ENCODE measurements at places on chromosomes 7 and 10.

DNA sequence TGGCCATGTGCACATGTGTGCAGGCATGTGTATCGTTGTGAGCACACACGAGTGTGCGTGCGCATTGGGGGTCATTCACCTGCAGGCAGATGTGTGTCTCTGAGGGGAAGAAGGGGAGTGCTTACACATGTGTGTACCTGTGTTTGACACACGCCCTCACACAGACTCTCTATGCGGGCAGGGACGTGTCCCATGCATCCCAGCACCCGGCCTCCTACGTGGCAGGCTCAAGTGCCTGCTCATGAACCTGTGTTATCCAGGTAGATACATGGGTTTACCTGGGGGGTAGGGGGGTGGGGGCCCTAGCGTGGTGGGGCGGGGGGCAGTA, 18.6 kb downstream of the KCP start:
- no peak for DNase-seq

DNA sequence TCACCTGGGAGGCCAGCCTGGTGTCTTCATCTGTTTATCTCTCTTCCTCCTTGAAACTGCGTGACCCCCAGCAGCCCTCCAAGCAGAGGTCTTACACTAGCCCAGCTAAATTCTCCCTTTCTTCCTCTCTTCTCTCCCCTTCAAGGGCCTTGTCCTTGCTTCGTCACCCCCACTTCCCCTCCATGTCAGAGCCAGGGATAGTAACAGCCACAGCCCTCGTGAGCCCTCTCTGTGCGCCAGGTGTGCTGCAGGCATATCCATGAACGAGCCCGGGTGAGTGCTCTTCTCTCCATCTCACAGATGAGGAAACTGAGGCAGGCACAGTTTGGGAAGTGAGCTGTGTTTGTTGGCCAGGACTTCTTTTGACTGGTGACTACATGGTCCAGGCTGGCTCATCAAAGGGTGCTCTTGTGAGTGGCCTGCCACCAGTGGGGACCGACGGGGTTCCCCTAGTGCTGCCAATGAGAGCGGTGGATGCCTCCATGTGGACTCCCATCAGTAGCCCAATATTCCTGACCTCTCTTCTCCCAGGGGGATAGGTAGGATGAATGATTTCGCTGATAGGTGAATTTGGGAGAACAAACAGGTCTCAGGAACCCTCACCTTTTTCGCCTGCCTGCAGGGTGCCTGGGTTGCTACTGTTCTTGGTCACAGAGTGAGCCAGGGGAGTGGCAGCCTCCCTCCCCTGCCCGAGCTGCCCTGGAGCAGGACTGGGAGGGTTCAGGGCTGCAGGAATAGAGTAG, 38.1 kb downstream of the ADRA2A start:
- no peak for DNase-seq

DNA sequence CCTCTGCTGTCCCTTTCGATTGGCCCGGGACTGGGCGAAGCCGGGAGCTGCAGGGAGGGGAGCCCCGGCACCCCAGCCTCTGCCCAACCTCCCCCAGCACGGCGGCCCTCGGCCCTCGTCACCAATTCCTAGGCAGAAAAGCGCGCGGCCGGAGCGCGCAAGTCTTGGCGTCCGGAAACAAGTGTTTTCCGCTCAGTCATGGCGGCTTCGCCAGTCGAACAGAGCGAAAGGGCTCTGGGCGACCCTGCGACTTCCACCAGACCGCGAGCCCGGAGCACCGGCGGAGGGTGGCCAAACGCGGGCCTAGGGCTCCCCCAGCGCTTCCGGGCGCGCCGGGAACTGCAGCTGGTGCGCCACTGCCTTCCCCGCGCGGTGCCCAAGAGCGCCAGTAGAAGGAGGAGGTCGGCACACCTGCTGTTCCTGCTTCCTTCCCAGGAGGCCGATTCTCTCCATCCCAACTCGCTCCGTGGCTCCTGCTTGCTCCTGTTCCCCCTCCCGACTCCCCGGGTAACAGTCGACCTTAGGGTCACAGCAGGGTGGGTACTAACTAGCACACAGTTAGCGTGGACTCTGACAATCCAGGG, 729.9 kb downstream of the ZWINT start:
- peak; percentile 52 for DNase-seq

DNA sequence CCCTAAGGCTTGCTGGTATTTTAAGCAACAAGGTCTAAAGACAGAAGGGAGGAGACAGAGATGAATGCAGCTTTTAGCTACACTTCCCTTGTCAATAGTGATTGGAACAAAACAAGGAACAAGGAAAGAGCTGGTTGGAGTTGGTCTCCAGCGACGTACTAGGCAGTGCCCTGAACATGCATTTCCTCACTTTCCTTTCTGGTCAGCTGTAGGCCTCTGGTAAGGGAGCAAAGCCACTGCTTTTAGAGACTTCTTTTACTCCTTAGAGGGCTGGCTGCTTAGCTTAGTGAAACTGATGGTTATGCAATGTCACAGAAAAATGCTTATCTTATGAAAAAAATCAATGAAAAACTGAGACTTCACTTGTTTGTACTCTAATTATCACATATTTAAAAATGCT, 75.5 kb upstream of the TRIL start:
- no peak for DNase-seq

GRCh38 chr10:79585870-79586527, 24.7 kb upstream of the SFTPA1 start:
- no peak for DNase-seq

- DNase-seq = no peak
Observed at GRCh38 chr10:51832652-51833383, 133.4 kb upstream of the CSTF2T start.

GRCh38 chr7:55140221-55140940, 121.6 kb downstream of the EGFR start:
- DNase-seq = no peak

GRCh38 chr10:112330162-112330561, 43.8 kb upstream of the ACSL5 start:
- no peak for DNase-seq

- no peak for DNase-seq
Observed at GRCh38 chr7:156499247-156499881, 141.2 kb upstream of the RNF32 start.

DNA sequence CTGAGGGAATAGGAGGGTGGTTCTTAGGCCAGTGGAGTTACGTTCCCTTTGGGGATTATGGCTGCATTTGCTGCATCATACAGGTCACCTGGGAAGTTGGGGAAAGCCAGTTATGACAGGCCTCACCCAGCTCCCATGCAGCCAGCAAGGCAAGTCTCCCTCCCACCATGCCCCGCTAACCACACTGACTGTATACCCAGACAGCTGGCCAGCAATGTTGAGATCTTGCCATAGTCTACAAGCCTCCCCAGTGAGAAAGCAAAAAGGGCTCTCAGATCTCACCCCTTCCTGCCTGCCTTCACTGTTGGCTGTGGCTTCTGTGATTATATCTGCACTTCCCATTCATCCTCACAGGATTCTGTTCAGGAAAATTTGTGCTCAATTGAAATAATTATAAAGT, 133.3 kb upstream of the HGF start:
- no peak for DNase-seq

DNA sequence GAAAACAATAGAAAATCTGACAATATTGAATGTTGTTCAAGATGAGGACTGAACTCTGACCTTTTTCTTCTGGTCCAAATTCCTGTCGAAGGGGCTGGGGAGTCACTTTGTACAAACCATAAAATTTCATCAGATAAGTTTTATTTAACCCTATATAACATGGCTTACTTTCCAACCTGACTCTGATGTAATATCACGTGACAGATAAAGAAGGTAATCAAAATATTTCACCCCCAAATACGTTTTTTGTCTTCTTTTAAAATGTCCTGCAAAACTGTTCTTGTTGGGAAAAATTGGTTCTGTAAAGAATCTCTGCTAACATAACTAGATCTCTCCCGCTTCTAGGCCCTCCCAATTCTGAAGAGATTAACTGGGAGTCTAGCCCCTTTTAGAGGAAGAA, 90.9 kb upstream of the MDFIC start:
- DNase-seq = no peak

DNA sequence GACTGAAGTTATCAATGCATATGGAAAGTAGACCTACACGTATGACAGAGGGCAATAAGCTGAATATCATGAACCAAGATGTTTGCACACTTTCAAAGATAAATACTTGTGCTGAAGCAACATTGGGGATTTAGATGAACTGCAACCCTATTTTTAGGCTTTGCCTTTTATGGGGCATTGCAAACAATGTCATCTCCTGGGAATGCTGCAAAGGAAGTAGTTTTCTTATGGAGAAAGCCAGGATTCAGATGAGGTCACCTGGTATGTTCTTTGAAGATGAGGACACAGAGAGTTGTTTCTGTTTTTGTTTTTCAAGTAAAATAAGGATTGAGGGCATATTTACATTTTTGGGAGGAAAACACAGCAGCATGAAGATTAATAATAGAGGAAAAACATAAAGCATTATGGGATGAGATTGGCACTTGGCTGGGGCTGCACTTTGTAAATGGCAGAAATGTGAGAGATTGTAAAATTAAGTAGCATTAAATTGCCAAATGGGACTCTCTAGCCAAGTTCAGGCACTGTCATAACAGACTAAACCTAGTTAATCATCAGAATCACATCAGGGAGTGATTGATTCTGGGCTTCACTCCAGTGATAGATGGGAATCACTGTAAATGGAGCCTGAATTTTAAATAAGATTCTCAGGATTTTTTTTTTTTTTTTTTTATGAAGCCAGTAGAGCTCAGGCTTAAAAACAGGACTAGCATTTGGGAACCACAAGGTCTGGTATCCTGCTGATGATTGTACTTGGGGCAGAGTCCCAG, 63.1 kb downstream of the MALRD1 start:
- DNase-seq = no peak

GRCh38 chr7:140404565-140405065, 757 bp downstream of the RAB19 start:
- peak; percentile 71 for DNase-seq

DNA sequence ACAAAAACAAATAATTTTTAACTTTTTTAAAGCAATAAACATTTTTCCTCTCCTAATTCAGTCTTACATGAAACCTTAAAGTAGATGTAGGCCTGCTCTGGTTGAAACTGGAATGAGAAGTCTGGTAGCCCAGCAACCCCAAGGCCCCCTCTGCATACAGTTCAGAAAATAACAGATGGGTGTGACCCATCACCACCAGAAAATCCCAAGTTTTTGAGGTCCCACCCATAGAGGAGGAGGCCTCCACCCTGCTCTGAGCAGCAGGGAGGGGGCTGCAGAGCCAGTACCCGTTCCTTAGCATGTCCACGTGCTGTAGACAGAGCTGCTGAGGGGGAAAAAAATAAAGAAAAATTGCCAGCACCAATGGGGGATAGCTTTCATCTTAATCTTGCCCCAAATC, 122.7 kb downstream of the WNT2 start:
- DNase-seq = no peak

- no peak for DNase-seq
Observed at GRCh38 chr10:53356616-53357349, 584.2 kb upstream of the MBL2 start.

DNA sequence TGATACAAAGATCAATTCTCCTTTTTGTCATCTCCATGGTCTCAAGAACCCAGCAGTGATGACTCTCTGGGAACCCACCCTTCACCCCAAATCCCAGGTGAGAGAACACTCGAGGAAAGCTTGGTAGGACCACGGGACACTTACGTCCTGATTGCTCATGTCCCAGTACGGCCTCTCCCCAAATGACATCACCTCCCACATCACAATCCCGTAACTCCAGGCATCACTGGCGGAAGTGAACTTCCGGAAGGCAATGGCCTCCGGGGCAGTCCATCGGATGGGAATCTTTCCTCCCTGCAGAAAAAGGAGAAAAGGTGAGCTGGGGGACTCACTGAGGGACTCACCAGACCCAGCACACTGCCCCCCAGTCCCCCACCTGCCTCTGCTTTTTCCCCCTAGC, 21.0 kb downstream of the EPHB4 start:
- DNase-seq = no peak

GRCh38 chr10:8576911-8577310, 522.4 kb downstream of the GATA3 start:
- DNase-seq = no peak

DNA sequence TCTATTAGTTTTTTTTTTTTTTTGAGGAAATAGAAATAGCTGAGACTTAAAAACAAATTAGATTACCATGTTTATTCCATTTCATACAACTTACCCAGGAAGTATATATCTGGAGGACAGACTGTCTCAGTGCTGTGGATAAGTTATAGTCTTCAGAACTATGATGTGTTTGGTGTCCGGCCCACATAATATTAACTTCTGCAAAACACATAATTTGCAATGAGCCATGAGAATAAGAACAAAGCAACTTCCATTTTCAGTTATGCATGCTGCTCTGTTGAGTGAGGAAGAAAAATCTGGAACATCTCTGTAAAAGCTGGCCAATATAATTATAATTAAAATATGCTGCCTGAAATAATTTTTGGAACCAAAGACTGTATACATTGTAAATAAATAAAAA, 130.9 kb downstream of the AGMO start:
- no peak for DNase-seq

GRCh38 chr10:132538031-132538789, 623 bp downstream of the INPP5A start:
- no peak for DNase-seq

GRCh38 chr7:149248777-149249176, 9.3 kb downstream of the ZNF212 start:
- no peak for DNase-seq

DNA sequence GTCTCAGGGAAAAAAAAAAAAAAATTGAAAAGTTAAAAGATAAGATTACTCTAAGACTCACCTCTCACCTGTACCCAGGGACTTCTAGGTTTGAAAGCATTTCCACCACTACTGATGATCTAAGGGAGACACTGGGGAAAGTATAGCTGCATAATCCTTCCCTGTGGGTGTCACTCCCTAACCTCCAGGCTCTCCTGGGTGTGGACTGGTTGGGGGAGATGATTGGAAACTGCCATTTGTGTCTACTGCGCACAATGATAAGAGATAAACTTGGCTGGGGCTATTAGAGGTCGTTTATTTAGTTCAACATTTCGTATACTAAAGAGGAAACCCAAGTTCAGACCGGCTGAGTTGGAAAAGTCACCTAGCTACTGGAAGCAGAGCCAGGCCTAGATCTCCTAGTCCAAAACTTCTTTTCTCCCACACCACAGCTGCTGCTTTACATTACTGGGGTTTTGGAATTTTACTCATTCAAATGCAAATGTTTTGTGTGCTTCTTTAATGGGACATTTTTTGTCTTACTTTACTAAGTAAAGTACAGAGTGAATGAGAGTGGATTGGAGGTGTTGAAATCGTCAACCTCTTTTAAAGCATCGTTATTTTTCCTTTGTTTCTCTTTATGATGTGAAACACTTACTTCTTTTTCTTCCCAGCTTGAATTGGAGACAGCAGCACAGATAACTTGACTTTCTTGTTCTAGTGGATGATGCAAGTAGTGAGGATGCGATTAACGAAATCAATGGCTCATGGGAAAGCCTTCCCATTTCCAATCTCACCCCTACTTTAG, 22.3 kb upstream of the SEC61G start:
- no peak for DNase-seq

DNA sequence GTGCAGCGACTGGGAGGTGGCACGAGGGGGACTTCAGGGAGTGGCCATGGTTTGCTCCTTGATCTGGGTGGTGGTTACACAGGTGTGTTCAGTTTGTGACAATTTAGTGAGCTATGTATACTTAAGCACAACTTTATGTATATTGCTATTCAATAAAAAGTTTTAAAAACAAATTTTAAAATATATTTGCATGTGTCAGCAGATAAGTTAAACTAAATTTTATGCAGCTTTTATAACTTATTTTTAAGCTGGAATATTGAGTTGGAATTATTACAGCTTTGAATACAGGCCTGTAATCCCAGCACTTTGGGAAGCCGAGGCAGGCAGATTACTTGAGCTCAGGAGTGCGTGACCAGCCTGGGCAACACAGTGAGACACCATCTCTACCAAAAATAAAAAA, 5.4 kb downstream of the BAIAP2L1 start:
- DNase-seq = no peak

Measured in NCI-H524 (cell line).